MM.1S (cell line): ENCODE measurements at places on chromosomes 4 and X.

DNA sequence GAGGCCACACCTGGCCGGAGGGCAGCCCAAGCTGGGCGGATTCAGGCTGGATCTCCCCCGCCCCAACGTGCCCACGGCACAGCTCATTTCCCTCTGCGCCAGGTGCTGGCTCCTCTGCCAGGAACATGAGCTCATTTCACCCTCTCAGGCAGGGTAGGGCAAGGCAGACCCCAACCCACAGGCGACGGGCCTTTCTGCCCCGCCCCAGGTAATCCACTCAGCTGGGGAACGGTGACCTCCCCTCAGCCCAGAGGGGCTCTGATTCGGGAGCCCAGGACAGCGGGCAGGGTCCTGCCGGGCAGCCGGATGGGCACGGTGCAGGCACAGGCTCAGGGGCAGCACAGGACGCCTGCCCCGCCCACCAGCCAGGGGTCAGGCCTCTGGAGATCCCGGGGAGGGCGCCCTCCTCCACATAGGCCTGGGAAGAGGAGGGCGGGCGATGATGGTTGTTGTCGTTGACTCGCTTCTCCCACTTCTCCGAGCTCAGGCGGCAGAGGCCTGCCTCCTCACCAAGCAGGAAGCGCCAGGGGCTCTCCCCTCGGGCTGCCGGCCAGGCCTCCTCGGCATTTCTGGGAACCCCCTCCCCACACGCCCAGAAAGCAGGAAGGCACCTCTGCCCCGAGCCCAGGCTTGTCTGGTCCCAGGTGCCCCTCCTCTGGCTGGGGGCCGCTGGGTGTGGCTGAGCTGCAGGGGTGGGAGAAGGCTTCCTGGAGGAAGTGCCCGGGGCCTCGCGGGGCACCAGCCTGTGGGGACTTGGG lies 31.1 kb downstream of the TACC3 start:
- DNase-seq, result no peak

DNA sequence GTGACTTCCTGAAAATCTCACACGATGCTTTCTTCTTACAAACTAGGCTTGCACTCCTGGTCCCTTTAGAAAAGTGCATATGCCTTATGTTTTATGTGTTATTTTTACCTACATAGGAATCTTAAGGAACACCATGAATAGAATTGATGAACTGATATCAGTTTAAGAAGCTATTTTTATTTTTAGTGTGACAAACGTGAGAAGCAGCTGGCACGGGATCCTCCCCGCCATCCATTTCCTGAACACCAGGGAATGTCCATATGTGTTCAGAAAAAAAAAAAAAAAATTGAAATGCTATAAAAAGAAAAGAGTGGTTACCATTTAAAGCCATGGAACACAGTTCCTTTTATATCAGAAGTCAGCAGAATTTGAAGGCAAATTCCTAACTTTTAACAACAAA lies 1096.1 kb upstream of the PRKX start:
- no peak for DNase-seq

DNA sequence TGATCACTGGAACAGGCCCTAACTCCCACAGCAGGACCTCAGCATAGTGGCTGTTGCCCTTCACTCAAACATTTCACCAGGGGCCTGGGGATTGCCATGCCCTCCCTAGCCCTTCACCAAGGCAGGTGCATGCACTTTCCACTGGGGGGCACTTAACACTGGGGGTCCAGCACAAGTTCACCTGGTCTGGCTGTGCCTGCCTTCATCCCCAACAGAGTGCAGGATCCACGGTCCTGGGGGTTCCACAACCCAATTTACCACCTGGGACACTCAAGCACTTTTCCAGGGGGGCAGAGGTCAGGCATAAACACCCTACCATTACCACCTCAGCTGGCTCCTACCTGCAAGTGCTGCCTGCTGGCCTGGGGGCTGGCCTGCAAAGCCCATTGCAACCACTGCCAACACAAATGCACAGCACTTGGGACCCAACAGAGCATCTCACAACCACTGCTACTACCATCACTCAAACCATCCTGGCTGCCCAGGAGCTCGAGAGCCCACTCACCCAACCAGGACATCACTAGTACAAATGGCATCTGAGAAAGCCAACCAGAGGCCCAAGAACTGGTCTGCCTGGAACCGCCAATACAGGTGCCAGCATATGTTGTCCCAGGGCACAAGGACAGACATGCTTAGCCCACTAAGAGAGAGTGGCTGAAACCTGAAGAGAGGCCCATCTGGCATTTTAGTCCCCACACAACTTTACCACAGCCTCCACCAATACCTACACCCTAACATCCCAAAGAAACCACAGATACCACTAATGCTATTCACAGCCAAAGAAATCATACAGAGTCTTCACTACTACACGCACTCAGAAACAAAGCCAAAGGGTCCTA lies 43.1 kb downstream of the NAT8L start:
- no peak for DNase-seq

DNA sequence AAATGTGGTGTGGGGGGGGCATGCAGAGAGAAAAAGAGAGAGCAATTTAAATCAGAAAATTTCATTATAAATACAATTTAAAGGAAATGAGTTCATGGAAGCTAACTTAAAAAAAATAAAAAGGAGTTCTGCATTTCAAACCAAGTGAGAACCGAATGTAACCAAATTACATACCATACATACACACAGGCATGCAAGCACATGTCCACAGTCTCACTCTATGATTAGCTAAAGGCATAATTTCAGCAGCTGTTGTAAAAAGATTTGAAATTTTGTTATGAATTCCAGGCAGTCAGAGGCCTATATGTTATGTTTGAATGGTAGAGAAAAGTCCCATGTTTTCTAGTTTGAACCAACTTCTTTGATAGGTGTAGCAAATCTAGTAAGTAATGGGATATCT lies 611.6 kb upstream of the ADGRL3 start:
- no peak for DNase-seq

GRCh38 chr4:100428051-100428450 lies 89.8 kb downstream of the EMCN start:
- no peak for DNase-seq

GRCh38 chr4:180060159-180060889 lies 2182.9 kb upstream of the TENM3 start:
- peak; percentile 34 for DNase-seq

DNA sequence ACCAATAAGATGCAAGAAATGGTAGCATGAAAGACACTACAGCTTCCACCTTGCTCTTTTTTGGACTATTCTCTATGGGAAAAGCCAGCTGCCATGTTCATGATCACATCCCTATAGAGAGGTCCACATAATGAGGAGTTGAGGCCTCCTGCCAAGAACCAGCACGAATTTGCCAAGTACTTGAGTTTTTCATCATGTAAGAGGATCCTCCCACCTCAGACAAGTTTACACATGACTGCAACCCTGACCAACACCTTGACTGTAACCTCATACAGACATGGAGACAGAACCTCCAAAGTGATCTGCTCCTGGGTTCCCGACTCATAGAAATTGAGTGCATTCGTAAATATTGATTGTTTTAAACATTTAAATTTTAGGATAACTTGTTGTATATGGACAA lies 135.2 kb upstream of the TSPAN5 start:
- DNase-seq, result no peak

GRCh38 chr4:37400241-37400881 lies 155.8 kb downstream of the NWD2 start:
- DNase-seq, result no peak

DNA sequence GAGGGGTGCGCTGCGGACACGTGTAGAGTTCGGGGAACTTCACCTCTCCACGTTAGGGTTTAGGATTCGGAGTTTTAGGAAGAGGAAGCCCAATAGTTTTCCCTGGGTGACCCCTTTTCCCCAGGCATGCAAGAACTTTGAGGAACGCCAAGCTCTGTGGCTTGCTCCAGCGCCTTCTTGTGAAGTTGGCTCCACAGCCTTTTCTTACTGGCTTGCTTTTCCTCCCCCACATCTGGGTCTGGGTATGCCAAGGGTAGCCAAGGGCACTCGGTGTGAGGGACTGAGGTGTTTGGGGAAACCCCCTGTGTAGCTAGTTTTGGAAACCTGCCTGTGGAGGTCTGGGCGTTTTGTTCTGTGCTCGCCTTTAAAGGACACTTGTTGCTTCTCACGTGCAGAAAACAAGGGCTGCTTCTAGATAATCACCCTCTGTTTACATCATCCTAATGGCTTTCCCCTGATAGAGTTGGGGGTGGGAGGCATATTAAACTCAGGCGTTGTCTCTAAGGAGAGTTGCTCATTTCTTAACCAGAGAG lies 746 bp downstream of the EDNRA start:
- no peak for DNase-seq

DNA sequence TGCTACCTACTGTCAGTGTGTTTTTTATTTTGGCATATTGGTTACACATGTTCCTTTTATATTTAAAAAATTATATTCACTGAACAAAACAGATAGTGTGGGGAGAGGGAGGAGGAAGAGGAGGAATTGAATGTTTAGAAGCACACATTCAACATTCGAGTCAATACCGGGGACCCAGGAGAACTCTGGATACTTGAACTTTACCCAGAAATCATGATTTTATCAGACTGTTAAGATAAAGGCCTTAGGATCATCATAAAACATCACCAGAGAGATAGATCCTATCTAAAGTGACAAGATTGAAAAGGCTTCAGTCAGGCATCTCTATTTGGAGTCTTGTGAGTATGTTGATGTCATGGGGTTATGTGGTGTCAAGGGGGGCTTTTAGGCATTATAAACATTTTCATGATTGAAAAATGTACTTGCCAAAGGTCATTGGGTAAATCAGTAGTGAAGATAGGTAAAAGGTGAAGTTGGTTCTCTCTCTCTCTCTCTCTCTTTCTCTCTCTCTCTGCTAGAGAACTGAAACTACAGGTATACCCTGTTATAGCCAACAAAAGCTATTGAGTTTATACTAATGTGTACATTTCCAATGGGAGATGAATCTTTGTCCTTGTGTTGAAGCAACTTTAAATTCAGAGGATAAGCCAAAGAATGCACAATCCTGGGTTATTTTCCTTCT lies 16.9 kb upstream of the RGN start:
- no peak for DNase-seq

DNA sequence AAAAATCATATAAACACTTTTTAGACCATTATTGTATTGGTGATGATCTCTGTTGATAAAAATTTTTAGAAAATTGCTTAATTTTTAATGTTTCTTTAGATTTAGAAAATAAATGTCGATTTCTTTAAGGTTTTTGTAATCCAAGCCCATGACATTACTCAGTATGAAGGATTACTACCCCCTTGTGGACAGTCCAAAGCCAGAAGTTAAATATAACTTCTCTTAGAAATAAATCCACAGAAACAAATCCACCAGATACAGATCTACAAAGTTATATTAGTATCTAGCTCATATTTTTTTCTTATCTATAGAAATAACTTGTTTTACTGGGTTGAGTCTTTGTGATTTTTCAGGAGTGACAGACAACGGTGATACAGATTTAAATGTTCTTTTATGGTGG lies 18.9 kb downstream of the TIFA start:
- peak; percentile 41 for DNase-seq

GRCh38 chr4:130484826-130485225 lies 1388.9 kb downstream of the C4orf33 start:
- DNase-seq, result no peak

GRCh38 chr4:118729287-118730286 lies 44.4 kb downstream of the METTL14 start:
- DNase-seq, result peak; percentile 74

- DNase-seq, result no peak
Observed at GRCh38 chr4:104989371-104989770, 157.3 kb upstream of the TET2 start.
